ENCODE measurements at places on chromosomes 6 and 20.

DNA sequence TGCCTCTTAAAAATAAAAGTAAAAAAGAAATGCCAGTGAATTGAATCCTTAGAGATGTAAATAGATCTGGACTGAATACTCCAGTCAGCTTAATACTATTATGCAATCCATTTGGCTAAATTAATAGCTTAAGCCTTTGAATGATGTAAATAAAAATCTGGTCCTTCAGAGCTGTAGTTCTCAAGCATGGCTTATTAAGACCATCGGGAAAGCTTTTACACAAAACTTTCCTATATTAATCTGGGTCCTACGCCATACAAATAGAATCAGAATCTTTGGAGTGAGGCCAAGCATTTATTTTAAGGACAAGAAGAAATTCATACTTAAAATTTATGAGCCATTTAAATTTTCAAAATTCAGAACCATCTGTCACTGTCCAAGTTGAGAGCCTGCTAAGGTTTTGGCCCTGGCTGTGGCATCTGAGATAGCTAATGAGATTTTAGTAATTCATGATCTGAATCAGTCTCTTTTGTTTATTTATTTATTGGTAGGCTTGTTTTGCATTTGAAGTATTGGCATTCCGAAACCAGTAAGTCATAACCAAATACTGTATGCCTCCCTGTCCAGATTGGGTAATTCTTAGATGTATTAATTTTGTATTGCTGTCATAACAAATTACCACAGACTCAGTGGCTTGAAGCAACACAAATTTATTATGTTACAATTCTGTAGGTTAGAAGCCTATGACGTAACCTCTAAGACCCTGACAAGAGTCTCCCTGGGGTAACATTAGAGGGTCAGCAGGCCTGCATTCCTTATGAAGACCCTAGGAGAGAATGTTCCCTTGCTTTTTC, 228.1 kb upstream of the RAB32 start:
- DNase-seq, result no peak

DNA sequence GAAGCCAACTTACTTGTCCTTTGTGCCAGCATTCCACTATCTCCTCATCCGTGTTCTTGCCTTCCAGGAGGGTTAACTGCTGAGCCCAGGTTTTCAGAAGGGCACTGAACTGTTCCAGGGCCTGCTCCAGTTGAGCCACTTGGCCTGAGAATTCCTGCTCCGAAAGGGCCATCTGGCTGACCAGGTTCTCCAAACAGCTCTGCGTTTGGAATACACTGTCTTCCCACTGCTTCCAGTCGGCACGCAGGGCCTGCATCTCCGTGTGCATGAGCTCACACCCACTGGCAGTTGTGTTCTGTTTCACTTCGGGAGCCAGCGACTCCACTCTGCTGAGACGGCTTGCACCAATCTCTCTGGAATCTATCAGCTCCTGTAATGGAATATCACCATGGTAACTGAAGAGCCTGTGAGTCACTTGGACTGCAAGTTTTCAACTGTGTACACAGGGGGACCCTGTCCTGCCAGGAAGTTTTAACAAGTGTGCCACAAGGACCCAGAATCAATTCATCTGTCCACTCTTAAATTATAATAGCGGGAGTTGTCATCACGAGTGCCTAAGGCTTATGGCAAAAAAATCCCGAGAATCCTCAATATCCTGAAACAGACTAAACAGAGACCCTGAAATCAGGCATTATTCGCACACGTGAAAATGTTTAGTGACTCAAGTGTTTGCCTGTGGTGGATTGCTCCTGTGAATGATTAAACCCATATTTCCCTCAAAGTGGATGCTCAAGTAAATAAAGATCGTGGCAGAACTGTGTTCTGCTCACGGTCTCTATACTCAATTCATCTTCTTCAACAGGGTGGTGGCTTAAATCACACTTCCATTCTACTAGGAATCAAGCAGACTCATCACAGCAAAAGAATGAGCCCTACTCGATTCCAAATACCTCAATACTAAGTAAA, 255.9 kb downstream of the SYNE1 start:
- DNase-seq, result no peak

- no peak for DNase-seq
These were observed 159.5 kb downstream of the SOD2 start for GRCh38 chr6:159533568-159533967.

DNA sequence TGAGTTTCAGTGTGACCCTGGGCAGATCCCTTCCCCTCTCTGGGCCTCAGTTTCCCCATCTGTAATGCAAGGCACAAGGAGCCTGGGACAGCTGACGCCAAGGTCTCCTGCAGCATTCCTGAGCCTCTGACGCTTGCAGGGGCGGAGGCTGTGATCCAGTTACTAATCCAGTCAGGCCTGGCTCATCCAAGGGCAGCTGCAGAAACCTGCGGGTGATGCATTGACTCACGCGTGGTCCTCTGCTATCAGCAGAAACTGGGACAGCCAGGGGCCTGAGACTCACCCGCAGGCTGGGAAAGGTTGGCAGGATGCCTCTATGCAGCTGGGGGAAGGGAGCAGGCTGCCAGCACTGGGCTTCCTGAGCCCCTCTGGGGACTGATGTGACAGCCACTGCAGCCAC, 65.0 kb upstream of the SIRPA start:
- no peak for DNase-seq

DNA sequence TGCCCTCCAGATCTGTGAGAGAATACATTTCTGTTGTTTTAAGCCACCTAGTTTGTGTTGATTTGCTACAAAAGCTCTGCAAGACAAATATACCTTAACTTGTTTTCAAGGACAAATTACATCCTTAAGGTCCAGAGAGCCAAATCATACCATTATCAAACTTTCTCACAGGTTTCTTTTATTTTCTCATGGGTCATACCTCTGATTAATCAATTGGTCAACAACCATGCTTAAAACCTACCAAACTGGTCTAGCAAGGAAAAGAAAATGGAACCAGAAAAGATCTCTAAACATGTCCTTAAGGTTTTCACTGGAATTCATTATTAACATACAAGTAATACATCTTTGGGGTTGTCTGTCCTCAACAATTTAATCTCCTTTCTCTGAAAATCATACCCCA, 535.0 kb downstream of the CD83 start:
- no peak for DNase-seq

DNA sequence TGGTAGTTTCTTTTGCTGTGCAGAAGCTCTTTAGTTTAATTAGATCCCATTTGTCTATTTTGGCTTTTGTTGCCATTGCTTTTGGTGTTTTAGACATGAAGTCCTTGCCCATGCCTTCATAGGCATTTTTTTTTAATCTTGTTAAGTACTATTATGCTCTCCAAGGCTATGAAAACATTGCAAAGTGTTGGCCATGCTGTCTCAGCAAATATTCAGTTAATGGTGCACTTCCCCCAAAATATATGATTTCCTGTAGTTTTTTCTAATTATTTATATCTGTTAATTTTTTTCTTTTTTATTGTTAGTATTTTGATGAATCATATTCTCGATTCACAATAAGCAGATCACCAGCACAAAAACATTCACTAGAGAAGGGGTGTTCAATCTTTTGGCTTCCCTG, 806.1 kb upstream of the FLRT3 start:
- DNase-seq, result no peak

- no peak for DNase-seq
These were observed 13.3 kb upstream of the TREM2 start for GRCh38 chr6:41176189-41176588.

DNA sequence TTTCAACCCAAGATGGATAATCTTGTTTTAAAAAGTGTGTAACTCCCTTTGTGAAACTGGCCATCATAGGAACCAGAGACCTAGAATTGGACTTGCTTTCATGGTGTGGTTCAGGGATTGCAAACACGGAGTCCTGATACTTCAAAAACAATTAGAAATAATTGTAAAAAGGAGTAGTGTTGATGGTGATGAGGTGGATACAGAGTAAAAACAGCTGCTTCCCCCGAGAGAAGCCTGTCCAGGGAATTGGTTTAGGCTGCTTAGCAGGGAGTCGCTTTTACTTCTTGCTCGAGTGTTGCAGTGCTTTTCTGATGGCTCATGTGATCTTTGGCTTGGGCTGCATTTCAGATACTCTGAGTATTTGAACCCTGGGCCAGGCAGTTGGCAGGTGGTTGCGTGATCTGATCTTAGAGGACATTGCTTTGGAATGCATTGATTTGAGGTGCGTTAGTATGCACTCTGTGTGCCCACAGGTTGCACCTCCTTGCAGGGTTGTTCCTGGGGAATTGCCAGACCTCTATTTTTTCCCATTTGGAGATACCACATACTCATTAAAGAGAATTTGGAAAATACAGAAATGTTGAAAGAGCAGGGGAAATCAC, 19.5 kb downstream of the KIF3B start:
- DNase-seq, result no peak

- DNase-seq, result no peak
These were observed 35.1 kb downstream of the RGS17 start for GRCh38 chr6:153096031-153096430.

GRCh38 chr20:8540466-8540865, 408.4 kb downstream of the PLCB1 start:
- DNase-seq, result no peak

DNA sequence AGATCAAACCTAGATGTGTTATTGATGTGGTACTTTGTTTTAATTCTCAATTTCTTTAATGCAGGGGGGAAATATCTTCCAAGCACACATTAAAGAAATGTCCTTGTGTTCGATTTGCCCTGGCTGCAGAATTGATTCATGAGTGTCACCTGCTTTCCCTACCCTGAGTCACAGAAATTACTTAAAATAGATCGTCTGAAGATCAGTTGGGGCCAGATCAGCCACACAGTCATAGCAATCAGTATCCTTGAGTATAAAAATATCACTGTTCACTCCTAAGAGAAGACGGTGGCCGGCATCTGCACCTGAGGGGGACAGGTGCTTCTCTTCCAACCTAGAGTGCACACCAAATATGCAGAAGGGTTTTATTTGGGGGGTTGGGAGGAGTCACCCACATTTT, 115.2 kb upstream of the RIN2 start:
- DNase-seq, result no peak

DNA sequence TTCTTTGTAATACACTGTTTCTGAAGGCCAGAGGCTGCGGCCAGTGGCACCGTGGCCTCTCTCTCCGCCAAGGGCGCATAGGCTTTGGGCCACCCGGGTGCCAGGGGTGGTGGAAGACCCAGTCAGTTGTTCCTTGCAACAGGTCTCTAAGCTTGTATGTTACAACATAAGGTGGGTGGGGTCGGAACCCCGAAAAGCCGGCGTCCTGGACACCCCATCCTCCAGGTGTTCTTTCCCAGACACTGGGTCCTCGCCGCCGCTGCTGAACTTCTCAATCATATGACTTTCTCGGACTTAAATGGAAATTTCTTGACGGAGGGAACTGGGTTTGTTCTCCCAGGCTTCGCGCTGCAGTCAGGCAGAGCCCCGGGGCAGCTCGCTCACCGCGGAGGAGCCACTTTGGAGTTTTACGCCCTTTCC, 983 bp upstream of the KCNQ5 start:
- no peak for DNase-seq

DNA sequence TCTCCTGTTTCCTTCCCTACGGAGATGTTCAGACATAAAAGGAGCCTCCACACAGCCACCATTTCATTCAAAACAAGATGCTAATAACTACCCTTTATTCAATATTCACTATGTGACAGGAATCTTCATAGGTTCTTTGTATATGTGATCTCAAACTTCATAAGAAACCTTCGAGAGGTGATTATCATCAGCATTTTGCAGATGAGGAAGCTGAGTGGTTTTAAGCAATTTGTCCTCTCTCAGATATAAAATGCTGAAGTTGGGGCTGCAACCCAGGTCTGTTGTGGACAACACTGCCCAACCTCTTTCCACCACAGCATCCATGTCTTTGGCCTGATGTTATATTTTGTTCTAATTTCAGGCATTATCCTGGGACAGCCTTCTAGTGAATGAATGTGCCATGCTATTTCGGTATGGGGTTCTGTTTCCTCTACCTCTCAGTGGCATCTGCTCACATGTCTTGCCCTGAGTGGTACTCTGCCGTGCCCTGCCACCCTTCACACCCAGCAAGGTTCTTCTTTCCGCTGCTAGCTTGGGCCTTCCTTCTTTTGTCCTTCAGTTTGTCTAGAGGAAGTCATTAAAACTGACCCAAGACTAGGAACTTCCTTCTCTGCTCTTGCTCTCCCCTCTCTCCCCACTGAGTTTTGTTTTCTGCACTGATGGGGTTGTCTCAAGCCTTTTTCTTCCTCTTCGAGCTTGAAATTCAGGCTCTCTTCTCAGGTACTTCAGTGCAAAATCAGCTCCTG, 300.9 kb upstream of the PRDM1 start:
- DNase-seq, result no peak

- no peak for DNase-seq
These were observed 441.0 kb upstream of the MARCKS start for GRCh38 chr6:113416170-113416569.

DNA sequence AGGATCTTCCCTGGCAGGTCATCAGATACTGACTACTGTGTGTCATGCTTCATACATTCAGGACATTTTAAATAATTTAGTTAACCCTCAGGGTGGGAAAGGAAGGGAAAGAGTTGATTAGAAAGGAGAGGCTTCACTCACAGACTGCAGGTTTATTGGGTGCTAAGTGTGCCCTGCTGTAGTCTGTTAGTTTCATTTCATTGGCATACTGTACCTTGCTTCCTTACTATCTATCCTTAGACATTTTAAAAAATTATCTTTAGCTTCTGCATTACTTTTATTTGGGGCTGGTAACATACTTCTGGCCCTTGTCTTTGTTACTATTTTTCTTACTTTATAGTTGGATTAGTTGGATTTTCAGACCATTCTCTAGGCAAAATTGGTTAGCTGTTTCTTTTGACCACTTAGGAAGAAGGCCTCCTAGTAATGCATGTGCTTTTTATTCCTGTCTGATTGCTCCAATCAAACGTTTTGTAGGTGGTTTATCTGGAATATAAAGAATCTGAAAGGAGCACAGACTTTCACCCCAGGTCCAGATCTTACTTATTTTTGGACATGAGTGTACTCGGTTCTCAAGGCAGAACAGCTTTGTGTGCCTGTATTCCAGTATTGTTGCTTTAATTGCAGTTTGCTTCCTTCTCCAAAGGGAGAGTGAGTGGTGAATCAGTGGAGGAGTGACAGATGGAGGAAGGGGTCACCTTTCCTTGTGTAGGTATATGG, 82.7 kb upstream of the PRDM1 start:
- DNase-seq, result no peak

DNA sequence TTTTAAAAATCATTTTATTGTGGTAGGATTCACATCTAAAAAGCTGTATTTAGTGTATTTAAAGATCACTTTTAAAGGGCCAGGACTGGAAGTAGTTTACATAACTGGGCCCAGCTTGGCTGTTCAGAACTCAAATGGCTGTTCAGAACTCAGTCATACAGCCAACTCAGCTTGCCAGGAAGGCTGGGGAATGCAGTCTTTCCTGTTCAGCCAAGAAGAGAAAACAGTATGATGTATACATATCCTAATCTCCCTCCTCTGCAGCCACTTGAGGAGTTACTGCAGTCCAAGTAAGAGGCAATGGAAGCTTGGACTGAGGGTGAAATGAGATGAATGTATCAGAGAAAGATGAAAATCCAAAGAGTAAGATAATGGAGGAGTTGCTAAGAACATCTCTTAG, 24.6 kb downstream of the DSTN start:
- DNase-seq, result no peak

- DNase-seq, result no peak
These were observed 3.7 kb upstream of the TMEM242 start for GRCh38 chr6:157326979-157327378.

All from CD4-positive, alpha-beta memory T cell (primary cell).